Stimulated activated CD4-positive, alpha-beta T cell treated with anti-CD3 and anti-CD28 coated beads, Interleukin-1b, Interleukin-23, amount 100 ng/mL, for 1 hour (primary cell): ENCODE measurements at places on chromosomes 11 and 22.

DNA sequence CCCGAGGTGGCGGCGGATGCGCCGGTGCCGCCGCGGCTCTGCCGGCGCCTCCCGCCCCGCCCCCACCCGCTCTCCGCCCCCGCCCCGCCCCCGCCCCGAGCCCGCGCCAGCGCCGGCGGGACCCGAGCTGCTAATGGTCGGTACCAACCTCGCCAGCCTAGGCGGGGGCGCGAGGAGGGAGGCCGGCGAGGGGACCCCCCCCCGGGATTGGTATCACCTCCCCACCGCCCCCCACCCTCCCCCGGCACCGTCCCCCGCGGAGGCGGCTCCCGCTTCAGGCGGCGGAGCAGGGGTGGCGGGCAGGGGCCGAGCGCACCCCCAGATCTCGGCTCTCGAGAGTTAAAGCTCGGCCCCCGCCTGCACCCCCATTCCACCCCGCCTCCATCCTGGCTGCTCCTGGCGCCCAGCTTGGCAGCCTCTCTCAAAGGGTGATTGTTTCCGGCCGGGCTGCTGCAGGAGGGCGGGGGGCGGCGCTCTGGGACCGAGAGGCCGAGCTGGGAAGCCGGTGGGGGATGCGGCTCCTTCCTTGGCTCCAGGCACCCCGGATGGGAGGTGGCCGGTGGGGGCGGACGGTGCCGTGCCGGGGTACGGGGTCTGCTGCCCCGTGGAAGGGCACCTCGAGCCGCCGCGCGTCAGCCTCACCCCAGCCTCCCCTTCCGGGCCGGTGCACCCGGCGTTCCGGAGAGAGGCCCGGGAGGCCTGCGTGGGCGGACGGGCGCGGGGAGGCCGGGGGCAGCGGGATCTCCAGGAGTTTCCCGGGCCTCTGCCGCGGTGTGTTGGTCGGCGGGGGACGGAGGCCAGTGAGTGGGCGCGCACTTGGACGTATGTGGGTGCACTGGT is at the start of gene B3GAT1:
B3GAT1 (minus strand) TSS at position 40 of the 840 bp plus-strand sequence. CDS start 24,583 bp downstream, outside the sequence.
- DNase-seq: no peak

- no peak for DNase-seq
Measured at GRCh38 chr11:7670641-7671040, 2.7 kb downstream of the CYB5R2 start.

DNA sequence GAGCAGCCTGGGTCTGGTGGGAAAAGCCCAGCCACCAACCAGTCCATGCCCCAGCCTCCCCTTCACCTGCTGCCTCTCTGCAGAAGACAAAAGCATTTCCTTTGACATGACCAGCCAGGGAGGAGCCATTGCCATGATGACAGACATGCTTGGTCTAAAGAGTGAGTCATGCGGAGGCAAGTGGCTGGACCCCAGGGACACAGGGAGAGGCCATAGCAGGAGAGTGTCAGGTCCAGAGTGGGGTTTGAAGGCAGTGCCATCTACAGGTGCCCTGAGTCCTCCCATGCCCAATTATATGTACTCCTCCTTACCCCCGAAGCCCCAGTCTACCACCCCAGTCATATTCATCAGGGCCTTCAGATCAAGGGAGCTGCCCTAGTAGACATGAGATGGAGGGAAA is 67.4 kb downstream of the SCN3B start:
- DNase-seq: no peak

GRCh38 chr22:19668748-19669147 is 45.6 kb upstream of the SEPTIN5 start:
- no peak for DNase-seq

DNA sequence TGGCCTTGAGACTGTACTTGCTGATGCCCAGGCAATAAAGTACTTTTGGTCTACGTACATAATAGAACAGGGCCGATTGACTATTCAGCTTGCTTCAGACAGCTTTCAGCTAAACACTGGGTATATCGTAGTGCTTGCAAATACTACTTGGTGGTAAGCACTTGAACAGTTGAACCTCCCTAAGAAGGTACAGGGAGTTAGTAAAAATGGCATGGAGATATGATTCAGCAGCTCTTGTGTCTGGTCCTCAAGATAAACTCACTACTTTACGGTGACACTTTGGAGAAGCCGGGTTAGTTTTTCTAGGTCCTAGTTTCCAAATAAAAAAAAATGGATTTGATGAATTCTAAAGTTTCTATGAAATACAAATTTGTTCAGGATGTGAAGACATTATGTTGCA is 7.3 kb downstream of the CCDC117 start:
- DNase-seq: no peak

DNA sequence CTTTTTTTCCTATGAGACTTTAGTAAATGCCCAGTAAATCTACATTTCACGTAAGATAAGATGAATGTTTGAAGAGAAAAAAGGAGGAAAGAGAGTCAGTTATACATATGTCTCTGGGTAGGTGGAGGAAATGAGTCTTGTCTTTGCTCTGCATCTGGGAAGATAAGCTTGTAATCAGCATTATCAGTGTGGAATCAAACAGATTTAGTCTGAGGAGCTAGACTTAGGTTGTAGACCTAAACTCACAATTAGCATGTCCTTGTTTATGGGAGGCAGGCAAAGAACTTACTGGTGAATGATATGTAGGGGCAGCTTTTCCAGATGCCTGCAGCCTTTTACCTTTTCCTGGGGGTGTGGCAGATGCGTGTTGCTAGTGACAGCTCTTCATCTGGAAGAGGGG is 962.3 kb downstream of the TBC1D22A start:
- no peak for DNase-seq

DNA sequence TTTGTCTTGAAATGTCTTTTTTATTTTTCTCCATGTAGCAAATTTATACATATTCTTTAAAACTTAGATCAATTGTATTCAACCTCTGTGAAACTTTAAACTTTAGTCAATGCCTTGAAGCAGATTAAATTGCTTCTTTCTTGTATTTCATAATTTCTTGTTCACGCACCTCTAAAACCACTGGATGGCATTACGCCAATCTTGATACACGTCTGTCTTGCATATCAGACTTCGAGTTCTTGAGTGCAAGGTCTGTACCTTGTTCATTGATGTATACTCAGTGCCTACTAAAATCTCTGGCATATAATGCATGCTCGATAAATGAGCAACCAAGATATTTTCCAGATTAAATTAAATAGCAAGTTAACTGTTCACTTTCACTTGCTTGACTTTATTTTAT is 236.8 kb downstream of the CASP12 start:
- DNase-seq: no peak

GRCh38 chr11:116093065-116093464 is 588.9 kb upstream of the CADM1 start:
- DNase-seq: no peak

DNA sequence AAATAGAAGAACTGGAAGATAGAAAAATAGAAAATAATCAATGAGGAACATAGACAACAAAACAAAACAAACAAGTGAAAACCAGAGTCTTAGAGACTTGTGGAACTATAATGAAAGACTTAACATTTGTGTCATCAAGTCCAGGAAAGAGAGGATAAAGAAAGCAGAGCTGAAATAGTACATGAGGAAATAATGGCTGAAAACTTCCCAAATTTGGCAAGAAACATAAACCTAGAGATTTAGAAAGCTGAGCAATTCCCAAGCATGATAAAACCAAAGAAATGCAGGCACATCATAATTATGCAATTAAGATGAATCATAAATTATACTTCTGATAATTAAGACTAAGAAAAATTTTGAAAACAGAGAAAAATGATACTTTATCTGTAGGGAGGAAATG is 614.5 kb downstream of the ETS1 start:
- DNase-seq: no peak

DNA sequence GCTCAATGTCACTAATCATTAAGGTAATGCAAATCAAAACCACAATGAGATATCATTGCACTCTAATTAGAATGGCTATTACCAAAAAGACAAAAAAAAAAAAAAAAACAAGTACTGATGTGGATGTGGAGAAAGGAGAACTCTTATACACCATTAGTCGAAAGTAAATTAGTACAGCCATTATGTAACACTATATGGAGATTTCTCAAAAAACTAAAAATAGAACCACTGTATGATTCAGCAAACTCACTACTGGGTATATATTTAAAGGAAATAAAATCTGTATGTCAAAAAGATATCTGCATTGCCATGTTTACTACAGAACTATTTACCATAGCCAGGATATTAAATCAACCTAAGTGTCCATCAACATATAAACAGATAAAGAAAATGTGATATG is 265.4 kb upstream of the ARHGAP20 start:
- DNase-seq: no peak

DNA sequence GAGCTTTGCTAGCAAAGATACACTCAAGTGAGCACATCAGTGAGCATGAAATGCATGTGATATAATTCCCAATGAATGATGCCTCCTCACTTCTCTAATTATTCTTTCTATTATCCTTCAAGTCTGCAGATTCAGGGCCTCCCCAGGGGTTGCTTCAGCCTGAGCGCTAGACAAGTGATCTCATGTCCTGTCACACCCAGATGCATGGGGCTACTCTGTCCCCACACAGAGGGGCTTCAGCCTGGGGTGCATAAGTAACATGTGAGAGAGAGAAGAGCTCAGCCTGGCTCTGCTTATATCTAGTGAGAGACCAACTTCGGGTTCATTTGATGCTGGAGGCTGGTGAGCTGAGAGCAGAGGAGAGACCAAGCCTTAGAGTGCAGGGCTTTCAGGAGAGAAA is 85.2 kb downstream of the VPREB1 start:
- no peak for DNase-seq

DNA sequence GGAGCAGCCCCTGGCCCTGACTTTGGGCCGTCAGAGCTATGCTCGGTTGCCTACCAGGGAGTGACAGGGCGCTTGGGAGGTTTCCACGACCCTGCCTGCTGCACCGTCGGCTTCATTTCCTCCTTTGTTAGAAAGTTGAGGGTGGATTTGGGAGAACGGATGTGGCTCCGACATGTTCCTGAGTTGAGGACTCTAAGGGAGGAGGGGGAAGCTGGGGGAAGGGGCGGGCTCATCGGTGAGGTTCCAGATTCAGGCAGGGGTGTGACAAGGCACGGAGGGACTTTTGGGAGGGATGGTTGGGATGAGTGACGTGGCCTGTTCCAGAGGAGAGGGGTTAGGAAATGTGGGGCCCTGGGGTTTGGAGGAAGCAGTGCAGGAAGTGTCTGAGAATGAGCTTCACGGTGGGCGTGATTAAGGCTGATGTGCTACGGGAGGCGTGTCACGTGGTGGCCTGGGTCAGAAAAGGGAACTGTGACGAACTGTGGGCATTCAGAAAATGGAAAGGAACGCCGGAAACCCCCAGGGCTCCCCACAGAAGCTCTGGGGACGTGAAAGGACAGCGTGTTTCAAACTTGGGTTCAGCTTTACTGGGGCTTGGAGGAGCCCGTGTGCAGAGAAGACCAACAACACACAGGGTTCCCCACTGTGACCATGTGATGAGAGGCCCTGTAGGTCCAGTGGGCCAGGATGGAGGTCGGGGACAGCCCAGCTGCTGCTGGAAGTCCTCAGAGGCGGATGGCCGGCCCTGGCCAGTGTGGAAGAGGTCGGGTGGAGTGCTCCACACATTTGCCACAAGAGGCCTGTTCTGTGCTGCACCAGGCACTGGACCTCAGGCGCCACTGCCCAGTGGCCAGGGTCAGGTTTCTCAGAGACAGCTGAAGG is 2.8 kb downstream of the PARVB start:
- peak; percentile 16 for DNase-seq
